ENCODE measurements at places on chromosomes 3 and 15.

DNA sequence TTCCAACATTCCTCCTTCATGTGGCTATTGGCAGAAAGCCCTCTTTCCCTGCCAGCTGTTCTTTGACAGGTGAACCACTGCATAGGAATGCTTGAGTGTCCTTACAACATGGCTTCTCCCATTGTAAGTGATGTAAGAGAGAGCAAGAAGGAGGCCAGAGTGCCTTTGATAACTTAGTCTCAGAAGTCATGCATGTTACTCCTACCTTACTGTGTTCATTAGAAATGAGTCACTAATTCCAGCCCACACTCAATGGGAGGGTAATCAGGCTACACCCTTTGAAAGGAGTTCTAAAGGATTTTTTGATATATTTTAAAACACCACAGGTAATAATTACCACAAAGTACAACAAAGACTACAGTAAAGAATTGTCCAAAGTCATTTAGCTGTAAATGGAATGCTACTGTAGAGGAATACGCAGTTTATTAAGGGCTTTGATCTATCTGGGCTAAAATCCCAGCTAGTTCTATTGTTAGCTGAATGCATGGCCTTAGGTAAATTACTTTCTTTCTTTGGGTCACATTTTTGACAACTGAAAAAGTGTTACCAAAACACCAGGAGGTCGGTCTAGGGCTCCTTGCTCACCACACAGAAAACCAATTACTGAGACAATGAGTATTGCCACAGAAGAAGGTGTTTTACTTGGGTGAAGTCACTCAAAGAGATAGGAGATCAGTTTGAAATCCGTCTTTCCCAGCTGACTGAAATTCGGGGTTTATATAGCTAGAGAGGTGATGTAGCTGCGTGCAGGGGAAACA is 154.9 kb downstream of the GRM7 start:
- no peak for DNase-seq

DNA sequence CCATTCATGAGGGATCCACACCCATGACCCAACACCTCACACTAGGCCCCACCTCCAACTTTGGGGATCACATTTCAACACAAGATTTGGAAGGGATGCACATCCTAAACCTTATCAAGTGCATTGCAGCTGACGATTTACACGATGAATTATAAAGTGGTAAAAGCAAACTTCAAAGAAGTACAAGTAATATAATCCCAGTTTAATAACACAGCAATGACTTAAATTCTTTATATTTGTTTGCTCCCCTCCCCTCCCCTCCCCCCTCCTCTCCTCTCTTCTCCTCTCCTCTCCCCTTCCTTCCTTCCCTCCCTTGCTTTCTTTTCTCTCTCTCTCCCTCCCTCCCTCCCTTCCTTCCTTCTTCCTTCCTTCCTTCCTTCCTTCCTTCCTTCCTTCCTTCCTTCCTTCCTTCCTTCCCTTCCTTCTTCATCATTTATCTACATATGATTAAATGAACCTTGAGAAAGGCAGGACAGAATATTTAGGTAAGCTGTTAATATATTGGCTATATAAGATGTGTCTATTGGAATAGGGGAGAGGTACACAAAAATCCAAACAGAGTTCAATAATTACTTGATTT is 46.3 kb upstream of the CLSTN2 start:
- no peak for DNase-seq

DNA sequence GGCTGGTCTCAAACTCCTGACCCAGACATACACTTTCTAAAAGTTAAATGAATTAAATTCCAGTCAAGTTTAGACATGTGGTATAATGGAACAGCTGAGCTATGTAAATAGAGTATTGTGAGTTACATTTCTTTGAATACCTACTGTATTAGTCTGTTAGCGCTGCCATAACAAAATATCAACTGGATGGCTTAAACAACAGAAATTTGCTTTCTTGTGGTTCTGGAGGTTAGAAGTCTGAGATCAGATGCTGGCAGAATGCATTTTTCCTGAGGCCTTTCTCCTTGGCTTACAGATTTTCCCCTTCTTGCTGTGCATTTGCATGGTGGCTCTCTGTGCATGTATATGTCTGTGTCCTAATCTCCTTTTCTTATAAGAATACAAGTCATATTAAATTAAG is 101.5 kb upstream of the TGFBR2 start:
- no peak for DNase-seq

DNA sequence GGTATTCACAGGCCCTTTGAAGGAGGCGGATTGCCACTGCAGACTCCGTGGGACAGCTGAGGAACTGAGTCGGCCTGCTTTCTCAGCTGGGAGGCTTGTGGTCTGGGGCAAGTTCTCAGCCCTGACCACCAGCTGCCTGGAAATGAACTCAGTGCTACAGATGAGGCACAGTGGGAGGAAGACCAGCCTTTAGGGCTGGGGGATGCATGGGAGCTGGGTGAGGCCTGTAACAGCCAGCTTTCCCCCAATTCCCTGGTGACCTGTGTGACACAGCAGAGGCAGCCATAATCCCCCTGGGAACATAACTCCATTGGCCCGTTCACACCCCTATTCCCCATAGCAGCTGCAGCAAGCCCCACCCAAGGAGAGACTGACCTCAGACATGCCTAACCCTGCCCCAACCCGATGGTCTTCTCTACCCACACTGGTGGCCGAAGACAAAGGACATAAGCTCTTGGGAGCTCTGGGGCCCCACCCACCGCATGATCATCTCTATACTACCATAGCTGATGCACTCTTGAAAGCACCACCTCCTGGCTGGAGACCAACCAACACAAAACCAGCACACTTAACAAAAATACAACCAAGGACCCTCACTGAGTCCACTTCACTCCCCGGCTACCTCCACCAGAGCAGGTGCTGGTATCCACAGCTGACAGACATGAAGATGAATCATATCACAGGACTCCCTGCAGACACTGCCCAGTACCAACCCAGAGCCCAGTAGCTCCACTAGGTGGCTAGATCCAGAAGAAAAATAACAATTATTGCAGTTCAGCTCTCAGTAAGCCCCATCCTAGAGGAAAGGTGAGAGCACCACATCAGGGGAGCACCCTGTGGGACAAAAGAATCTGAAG is 24.9 kb downstream of the ZMAT3 start:
- DNase-seq, result peak; percentile 47

DNA sequence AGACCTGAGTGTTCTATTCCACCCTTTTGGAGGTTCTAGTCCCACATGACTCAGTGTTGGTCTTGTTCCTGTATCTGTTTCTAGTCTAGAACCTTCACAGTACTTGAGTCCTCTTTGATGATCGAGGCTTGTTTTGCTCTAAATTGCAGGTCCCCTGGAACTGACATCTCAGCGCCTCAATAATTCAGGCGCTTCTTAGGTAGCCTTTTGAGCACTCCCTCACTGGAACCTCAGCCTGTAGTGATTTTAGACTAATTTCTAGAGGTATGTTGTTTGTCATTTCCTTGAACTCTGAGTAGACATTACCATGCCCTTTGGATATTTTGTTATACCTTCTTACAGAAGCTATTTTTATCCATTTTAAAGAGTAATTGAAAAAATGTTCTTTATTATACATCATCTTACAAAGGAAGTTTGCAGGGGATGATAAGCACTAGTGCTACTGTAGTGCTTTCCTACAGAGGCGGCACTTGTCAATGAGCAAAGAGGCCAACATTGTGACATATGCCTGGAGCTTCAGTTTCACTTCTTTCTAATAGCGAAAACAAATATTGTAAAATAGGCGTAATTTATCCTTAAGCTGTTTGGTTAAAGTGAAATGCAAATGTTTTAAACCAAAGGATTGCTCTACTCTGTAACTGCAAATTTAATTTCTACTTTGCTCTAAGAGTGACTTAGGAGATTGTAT is 75.7 kb downstream of the EFL1 start:
- DNase-seq, result peak; percentile 45

DNA sequence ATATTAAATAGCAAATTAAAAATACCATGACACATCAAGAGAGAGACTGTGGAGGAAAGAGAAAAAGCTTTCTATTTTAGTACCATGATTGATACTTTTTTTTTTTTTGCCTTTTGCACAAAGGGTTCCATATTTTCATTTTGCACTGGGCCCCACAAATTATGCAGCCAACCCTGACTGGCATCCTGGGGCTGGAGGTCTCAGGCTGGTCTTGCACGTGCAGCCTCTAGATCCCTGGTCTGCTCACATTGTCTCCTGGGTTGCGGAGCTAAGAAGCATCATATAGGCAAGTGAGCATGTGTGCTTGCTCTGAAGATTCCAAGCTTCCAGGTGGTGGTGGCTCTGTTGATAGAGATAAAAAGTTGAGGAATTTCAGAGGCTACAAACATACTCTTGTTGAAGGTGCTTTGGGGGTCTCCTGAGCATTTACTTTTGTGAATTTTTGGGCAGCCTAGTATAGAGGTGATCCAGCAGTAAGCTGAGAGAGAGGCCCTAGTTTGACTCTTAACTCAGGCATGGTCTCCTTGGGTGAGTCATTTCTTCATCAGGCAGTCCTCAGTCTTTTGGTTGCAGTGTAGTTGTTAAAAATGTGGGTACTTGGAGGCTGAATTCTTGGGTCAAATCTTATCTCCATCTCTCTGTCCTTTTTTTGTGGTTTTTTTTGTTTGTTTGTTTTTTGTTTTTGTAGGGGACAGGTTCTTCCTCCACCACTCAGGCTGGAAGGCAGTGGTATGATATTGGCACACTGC is 31.3 kb downstream of the SMAD3 start:
- DNase-seq, result no peak

DNA sequence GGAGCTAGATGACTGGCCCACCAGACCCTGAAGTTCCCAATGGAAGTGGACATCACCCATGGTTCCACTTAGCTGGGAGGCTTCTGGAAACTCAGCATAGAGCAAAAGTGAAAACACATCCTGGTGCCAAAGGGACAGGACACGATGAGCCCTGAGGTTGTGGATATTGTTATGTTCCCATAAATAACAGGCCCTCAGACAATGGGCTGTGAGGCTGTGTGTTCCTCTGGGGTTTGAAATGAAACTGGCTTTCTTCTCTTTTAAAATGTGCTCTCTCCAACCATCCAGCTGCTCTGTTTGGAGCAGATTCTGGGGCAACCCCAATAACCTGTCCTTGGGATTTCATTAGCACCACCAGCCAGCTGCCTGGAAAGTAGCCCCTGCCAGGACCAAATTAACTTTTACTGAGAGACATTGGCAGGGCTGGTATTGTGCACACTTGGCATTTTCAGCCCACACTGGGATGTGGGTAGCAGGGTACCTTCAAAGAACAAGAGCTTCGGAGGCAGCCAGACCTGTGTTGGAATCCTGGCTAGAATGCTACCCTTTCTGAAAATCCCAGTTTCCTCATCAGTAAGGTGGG is 97.5 kb downstream of the DNAJB8 start:
- no peak for DNase-seq

GRCh38 chr3:30672959-30673358 is 66.6 kb downstream of the TGFBR2 start:
- no peak for DNase-seq

DNA sequence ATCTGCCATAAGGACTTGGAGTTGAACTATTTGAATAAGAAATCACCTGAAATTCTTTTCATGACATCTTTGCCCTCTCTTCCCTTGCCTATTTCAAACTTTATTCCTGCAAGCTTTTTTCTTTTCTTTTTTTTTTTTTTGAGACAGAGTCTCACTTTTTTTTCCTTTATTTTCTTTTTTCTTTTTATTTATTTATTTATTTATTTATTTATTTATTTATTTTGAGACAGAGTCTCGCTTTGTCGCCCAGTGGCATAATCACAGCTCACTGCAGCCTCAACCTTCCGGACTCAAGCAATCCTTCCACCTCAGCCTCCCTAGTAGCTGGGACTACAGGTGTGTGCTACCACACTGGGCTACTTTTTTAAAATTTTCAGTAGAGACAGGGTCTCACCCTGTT is 369.3 kb upstream of the ATP11B start:
- DNase-seq, result no peak

- DNase-seq, result peak; percentile 25
These were observed 623.5 kb upstream of the TBL1XR1 start for GRCh38 chr3:177820683-177821316.

- DNase-seq, result no peak
These were observed 55.0 kb upstream of the GATA2 start for GRCh38 chr3:128548021-128548420.

Measured in GM10248 (cell line).